ENCODE measurements at places on chromosomes 3 and 15. TPM values are rescaled to one million over a fixed set of nuclear protein-coding genes. Genes with fewer than 3 reads are reported as not detected.

The P2RY13 gene
- polyA plus RNA-seq, result 0.81 TPM

DNA sequence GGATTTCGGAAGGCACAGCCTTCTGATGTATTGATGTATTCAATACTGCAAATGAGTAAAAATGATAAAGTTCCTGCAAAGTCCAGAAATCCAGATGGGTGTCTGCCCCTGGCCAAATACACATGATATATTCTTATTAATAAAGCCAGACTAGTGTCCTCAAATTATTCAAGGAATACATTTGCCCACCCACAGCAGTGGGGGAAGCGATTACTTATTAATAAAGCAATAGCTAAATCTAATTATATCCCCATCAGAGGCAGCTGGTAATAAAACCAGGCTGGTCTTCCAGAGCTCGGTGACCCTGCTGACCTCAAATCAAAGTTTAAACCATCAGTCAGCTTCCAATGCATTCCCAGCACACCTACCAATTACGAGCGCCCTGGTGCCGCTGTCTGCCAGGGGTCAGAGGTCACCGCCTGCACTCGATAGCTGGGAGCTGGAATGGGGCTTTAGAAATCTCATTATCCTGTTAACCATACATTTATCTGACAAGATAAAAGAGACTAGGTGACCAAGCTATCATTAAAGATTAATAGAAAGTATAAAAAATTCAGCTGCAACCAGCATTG lies 330.3 kb downstream of the UACA start:
- DNase-seq, result no peak

The PDCD10 gene
- polyA plus RNA-seq, result 71.5 TPM

The ERICH6 gene
- polyA plus RNA-seq, result 1.0 TPM

GRCh38 chr3:71510510-71510909 lies 73.0 kb downstream of the FOXP1 start:
- DNase-seq, result no peak

The C3orf70 gene
- polyA plus RNA-seq, result 9.9 TPM

- no peak for DNase-seq
Observed at GRCh38 chr3:11084098-11084497, 70.2 kb upstream of the HRH1 start.

The SLC2A2 gene
- polyA plus RNA-seq, result 19.5 TPM

The ADGRG7 gene
- not detected for polyA plus RNA-seq

DNA sequence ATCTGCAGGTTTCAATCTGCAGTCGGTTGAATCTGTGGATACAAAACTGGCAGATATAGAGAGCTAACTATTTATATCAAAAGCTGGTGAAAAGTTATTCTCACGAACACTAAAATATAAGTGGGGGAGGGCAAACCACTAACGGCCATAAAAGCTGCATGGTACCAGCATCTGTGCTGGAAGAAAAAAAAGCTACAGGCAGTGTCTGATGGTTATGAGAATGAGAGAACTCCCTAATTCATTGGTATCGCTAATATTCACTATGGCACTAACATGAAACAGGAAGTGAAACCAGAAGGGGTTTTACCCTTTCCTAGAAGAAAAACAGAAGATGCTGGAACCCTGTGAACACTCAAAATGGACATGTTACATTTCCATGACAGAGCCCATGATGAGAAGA lies 15.9 kb downstream of the CEP70 start:
- no peak for DNase-seq

DNA sequence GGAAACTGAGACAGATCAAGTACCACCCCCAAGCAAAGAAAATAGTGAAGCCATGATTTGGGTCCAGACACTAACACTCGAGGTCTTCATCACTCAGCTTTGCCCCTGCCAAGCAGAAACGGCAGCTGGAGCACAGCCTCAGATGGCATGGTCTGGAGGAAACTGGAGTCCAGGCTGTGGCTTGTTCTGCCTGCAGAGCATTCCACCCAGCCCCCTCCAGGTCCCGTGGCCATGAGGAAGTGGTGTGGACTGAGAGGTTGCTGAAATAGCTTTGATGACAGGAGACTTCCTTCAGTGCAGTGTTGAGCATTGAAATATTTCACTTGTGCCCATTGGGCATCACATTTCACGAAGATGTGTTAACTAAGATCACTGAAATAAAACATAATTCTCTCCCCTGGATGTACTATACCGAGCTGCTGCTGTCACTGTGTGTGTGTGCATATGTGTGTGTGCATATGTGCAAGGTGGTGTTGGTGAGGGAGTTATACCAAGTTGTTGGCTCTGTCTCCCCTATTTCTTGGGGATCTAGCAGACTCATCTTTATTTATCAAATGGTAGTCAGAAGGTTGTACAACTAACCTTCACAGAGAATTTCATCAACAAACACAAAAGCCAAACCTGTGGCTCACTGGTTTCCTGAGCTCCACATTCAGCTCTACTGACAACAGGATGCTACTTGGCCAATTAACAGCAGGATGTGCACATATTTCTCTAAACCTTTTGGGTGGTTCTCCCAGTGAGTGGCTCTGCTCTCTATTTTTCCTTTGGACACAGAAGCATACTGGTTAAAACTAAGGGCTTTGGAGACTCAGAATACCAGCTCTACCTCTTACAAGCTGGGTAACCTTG lies 660.1 kb upstream of the CFAP20DC start:
- DNase-seq, result no peak

DNA sequence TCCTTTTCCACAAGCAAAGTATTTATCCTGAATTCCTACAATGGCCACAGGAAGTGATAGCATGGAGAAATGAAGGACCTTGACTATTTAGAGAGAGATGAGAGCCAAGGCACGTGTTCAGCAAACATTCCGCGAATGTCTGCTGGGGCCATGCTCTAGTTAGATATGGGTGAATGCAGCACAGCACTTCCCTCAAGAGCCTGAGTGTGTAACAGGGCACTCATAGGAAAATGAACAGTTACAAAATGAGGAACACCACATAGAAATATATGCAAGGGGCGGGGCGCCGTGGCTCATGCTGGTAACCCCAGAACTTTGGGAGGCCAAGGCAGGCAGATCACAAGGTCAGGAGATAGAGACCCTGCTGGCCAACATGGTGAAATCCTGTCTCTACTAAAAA lies 406.9 kb downstream of the NR2F2 start:
- no peak for DNase-seq

The GALK2 gene
- polyA plus RNA-seq, result 31.5 TPM

- DNase-seq, result no peak
Observed at GRCh38 chr3:161969867-161970266, 473.3 kb downstream of the OTOL1 start.

DNA sequence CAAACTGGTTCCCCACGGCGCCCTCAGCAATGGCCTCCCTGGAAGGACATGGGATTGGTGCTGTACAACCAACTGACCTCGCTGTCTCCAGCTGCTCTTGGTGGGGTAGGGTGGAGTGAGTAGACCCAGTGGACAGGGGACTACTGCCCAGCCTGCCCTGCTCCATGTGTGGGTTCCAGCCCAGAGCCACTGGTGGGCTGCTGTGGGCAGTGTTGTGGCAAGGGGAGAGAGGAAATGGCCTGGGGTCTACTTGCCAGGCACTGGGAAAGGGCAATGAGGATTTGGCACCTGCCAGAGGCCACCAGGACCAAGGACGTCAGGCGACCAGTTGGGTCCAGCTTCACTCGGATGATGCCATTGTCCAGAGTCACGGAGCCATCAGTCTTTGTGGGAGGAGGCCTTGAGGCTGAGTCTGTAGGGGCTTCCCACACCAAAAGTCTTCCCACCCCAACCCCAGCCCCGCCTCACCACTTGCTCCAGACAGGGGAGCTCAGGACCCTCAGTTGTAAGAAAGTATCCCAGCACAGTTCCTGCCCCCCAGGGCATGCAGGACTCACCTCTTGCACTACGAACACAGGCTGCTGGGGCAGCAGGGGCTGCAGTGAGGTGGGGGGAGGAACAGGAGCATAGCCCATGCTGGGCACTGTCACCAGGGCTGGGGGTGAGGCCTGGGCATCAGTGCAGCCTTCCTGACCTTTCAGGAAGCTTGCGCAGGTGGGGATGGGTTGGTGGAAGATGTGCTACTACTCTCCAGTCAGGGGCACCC lies 9.5 kb downstream of the MAN2C1 start:
- DNase-seq, result no peak

Data from left kidney (tissue), 8 donors.